ENCODE measurements at places on chromosomes 5 and 9.

DNA sequence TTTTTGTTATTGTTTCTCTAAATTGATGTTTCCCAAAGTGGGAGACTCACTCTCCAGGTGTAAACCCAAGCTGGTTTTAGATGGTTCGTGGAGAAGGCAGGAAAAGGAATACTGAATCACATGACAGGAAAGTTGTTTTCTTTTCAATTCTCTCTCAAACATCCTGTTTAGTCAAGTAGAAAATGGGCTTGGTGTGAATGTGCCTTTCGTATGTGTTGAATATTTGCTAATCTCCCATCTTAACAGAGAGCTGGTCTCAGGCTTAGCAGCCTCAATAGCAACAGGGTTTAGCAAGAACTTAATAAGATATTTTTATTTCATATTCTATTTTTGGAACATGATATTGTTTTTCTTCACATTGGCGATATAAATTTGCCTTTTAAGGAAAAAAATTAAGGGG lies 119.7 kb downstream of the INSYN2B start:
- DNase-seq: no peak

GRCh38 chr9:38079461-38080031 lies 10.5 kb upstream of the SHB start:
- DNase-seq: peak; percentile 88

- no peak for DNase-seq
These were observed 106.6 kb downstream of the ADAMTS16 start for GRCh38 chr5:5246736-5247135.

- DNase-seq: no peak
These were observed 122.3 kb downstream of the MARCHF11 start for GRCh38 chr5:16057277-16057676.

DNA sequence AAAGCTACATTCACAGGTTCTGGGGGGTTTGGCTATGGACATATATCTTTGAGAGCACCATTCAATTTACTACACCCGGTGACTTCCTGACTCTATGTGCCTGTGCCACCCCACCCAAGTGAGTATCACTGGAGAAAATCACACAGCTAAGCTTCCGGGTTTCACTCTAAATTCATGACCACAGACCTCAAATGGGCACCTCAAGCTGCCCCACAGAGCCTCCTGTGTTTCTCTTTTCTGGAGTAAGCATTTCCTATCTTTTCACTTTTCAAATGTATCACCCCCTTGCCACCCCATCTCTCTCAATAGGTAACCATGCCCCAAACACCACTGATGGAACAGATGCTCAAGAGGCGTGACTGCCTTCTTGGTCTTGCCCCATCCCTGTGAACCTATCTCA lies 49.2 kb upstream of the NEK6 start:
- peak; percentile 9 for DNase-seq

DNA sequence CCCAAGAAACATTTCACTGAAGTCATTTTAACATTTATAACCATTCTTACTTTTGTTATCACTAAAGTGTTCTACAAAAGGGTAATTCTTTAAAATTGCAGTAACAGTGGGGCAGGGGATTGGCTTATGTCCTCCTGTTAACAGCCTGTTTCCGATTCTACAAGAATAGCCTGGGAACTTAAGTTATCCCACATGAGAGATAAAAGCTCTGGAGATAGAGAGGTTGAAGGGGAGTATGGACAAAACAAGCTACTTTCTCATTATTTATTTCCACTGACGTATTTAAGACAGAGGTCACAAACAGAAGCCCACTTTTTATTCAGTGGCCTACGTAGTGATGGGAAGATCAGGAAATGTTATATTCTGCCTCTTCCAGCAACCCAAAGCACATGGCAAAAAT lies 98.7 kb downstream of the EPB41L4A start:
- no peak for DNase-seq

DNA sequence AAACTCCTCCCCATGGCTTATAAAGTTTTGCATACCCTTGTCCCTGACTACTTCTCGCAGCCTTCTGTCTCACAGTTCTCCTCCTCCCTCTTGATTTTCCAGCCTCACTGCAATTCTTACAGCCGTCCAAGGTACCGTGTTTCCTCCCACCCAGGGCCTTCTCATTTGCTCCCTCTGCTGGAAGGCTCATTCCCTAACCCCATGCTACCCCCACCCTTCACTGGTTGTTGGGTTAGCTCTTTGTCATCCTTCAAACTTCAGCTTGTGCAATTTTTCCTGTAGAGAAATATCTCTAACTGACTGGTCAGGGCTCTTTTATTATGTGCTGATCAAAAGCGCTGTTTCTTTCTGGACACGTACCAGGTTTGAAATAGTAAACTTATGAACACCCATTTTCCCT lies 329.2 kb downstream of the EBF1 start:
- DNase-seq: no peak

DNA sequence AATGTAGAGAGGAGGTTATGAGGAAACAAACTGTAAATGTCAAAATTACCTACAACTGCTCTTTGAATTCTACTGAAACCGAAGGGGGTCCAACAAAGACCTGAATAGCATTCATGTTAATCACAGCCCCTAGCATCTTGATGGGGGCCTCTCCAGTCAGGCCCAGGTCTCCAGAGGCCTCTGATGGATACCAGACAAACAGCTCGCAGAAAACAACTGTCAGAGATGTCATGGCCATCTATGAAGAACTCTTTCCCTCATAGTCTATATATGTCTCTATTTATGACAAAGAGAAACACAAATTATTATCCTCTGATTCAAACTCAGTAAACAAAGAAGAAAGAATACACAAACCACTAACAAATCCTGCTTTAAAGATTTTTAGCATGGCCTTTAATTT lies 432.6 kb downstream of the CAAP1 start:
- DNase-seq: no peak

DNA sequence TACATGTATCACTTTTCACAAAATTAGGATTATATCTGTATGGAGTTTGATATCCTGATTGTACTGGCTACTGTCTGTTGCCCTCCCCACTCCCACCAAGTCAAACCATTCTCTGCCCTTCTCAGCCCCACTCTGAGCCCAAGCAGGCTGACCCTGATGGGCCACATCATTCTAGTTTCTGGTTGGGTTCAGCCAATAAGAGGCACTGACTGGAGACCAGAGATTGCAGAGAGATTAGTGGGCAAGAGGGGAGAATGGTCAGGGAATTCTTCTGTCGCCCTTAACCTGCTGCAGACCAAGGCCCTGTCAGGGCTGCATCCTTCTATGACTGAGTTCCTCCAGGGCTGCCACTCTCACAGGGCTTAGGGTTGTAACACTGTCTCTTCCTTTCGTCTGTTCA lies 2.7 kb downstream of the HSPB3 start:
- DNase-seq: no peak

DNA sequence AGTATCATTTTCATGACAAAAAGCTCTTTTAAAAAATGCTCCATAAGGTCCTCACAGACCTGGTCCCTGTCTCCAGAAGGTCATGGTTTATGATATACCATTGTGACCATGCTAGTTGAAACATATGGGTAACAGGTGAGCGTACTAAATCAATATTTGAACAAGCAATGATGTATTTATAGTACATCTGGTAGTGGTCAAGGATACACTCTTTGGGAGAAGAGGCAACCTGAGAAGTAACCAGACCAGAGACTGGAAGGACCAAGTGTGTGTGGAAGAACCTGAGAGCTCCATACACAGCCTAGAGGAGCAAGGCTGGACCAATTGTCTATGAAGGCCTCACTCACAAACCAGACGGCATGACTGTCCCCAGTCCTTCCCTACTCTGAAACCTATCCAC lies 55.1 kb downstream of the LHFPL2 start:
- DNase-seq: no peak

GRCh38 chr5:118789366-118789765 lies 199.0 kb downstream of the DTWD2 start:
- DNase-seq: no peak

DNA sequence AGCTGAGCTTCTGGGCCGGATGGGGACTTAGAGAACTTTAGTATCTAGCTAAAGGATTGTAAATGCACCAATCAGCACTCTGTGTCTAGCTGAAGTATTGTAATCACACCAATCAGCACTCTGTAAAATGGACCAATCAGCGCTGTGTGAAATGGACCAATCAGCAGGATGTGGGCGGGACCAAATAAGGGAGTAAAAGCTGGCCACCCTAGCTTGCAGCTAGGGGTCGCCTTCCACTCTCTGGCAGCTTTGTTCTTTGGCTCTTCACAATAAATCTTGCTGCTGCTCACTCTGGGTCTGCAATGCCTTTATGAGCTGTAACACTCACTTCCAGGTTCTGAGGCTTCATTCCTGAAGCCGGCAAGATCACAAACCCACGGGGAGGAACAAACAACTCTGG lies 354.0 kb downstream of the PRR16 start:
- no peak for DNase-seq

DNA sequence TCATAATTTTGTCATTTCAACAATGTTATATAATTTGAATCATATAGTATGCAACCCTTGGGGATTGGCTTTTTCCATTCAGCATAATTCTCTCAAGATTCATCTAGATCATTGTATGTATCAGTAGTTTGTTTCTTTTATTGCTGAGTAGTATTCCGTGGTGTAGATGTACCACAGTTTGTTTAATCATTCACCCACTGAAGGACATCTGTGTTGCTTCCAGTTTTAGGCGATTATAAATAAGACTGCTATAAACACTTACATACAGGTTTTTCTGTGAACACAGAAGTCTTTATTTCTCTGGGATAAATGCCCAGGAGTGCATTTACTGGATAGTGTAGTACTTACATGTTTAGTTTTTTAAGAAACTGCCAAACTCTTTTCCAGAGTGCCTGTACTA lies 374.1 kb downstream of the DEPDC1B start:
- no peak for DNase-seq

DNA sequence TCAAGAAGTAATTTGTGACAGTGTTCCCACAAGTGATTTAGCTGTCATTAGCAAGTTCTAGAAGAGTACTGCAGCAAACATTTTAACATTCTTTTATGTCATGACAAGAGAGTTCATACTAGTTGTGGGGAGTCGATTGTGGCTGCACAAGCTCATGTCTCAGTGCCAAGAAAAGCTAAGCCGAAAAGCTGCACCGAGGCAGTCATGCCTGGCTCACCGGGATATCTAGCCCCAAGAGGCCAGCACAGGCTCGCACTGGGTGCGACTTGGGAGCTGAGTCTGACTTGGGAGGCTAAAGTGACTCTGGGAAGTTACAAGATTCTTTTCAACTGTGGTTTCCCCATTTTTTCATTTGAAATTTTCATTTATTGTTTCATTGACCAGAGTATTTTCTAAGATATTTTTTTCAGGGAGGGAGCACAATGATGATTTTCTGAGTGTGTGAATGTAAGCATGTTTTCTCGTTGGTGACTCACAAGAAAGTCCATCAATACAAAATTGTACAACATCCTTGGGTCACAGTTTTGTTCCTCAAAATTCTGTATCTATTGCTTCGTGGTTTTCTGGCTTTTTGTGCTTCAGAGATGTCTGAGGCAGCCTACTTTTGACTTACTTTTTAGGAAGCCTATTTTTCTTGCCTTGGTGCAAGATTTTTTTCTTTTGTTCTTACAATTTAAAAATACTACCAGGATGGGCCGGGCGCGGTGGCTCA lies 18.7 kb downstream of the CAST start:
- DNase-seq: no peak

DNA sequence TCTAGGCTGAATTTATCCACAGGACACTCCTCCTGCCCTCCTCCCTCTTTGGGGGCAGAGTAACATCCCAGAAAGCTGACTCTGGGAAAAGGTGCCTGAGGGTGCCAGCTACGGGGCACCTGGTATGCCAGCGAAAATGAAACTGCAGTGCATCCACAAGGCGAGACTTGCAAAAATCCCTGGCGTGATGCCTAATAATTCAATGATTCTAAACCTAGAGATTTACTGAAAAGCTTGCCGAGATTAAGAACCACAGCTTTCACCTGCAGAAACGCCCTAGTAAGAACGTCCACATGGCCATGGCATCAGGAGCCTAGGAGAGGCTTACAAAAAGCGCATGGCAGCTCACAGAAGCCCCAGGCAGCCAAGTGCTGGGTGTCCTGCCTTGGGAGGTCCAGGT lies 20.9 kb downstream of the CCNJL start:
- no peak for DNase-seq

GRCh38 chr5:57368010-57368409 lies 114.6 kb downstream of the ACTBL2 start:
- DNase-seq: no peak

- no peak for DNase-seq
These were observed 63.8 kb downstream of the VAV2 start for GRCh38 chr9:133928248-133928764.
